DND-41 (cell line): ENCODE measurements at places on chromosomes 6 and 20.

GRCh38 chr20:51061418-51062045 lies 38.6 kb upstream of the KCNG1 start:
- no peak for DNase-seq

GRCh38 chr6:143583542-143584327 lies 72.2 kb upstream of the FUCA2 start:
- no peak for DNase-seq

- DNase-seq = no peak
Measured at GRCh38 chr6:1744543-1744942, 134.8 kb downstream of the FOXC1 start.

DNA sequence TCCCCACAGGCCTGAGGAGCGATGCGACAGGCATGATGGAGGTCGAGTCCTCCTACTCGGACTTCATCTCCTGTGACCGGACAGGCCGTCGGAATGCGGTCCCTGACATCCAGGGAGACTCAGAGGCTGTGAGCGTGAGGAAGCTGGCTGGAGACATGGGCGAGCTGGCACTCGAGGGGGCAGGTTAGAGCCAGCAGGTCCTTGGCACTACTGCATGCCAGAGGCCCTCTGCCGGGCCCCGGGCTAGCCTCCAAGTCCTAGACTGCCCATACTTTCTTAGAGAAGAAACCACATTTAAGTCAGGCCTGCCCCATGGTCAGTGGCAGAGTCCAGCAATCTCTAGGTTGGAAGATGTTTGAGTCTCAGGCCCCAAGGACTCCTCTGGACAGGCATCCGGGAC lies 32.1 kb downstream of the PKIG start:
- DNase-seq = no peak

- DNase-seq = no peak
Measured at GRCh38 chr6:44066394-44067172, 60.7 kb downstream of the MRPL14 start.

- DNase-seq = no peak
Measured at GRCh38 chr20:9160757-9161156, 91.9 kb downstream of the PLCB4 start.

DNA sequence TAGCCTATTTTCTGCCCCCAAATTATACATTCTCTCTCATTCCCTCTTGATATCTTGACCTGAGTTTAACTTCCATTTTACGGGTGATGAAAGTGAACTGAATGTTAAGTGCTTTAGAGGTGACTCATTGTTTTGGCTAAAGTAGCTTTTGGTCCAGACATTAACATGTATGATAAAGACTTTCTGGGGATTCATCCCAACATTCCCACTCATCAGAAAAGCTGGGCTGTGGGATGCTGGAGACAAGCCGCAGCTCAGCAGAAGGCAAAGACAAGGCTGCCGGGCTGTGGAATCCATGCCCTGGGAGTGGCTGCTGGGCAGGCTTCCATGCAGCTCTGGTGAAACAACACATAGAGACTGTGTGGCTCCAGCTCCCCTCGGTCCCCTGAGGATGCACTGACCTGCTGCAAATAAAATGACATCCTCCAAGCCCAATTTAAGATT lies 89.9 kb upstream of the SYNDIG1 start:
- no peak for DNase-seq

- DNase-seq = no peak
Measured at GRCh38 chr6:27332692-27333641, 20.9 kb upstream of the POM121L2 start.

- no peak for DNase-seq
Measured at GRCh38 chr20:61449057-61449609, 197.1 kb downstream of the CDH4 start.

DNA sequence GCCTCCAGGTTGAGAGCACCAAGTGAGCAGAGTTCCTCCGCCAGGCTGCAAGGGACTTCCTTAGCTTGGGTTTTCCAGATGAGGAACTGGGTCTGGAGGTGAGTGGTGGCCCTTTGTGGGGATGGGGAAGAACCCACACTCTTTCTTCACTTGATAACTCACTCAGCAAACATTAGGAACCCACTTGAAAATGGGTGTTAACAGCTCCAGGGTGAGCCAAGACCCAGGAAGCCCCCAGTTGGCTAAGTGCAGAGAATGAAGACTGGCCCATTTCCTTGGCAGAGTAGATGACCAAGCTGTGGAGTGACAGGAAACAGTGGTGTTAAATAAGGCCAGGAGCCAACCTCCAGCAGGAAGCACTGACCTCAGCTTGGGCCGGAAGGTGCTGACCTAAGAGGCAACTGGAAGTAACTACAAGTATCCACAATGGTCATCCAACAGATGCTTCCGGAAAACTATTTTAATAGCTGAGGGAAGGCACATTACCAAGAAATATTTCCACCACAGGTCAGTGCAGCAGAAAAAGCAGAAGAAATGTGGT lies 22.7 kb downstream of the MRPL14 start:
- DNase-seq = no peak

GRCh38 chr20:59512651-59513050 lies 91.7 kb upstream of the PHACTR3 start:
- no peak for DNase-seq

DNA sequence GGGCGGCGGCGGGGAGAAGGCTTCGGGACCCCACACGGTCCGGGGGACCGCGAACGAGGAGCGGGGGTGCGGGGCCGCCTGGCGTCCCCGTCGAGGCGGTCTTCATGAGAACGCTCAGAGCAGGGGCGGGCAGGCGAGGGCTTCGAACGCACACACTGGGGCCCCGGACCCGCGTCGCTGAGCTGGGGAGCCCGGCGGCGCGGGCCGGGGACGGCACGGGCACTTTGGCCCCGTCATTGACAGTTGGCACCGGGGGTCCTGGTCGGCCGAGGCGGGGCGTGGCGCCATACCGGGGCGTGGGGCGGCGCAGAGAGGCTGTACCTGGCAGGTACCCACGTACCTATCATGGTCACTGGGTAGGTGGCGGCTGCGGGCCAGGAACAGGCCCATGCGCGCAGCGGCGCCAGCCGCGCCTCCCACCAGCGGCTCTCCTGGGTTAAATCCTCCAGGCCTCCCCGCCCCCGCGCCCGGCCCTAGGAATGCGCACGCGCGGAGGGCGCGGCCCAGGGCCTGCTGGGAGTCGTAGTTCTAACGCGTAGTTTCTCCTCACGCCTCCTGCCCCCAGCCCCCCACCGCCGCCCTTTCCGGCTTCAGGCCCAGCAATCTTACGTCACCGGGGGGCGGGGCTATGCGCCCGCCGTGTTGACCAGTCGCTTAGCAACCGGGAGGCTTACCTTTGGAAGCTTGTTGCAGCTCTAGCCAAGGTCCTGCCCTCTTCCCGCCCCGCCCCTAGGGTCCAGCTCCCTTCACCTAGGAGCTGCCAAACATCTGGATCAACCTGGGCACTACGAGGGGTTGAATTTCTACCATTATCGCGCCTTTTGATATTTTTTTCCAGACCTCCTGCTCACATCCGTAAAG lies at the start of the genes PACRG and PRKN:
Gene PACRG, plus strand, starts transcription at position 653 of the 861 bp plus-strand sequence.
Gene PRKN, minus strand, starts transcription at position 445 of the 861 bp plus-strand sequence.
- no peak for DNase-seq

GRCh38 chr6:54053881-54054391 lies 57.3 kb upstream of the MLIP start:
- no peak for DNase-seq

DNA sequence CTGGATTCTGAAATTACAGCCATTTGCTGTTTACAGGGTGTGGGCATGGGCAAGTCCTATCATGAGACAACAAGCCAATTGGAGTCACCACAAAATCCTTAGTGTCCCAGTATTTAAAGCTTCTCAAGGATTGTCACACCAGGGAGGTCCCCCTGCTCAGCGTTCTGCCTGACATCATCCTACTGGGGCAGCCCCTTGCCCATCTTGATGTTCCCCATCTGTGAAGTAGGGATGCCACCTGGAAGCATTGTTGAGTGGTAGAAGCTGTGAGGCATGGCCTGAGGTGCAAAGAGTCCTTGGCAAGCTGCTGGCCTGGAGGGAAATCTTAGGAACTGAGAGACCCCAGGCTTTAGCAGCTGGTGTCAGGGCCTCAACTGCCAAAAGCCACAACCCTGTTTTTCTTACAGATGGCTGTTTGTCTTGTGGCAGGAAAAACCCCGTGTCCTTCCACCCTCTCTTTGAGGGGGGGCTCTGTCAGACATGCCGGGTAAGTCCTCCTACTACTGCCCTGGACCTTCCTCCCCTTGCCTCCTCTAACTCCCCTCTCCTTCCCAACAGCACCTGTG lies 23.3 kb upstream of the MAPRE1 start:
- DNase-seq = peak; percentile 84
